ENCODE measurements at places on chromosomes 1 and 21.

- DNase-seq = no peak
These were observed 181.0 kb upstream of the JUN start for GRCh38 chr1:58964880-58965279.

DNA sequence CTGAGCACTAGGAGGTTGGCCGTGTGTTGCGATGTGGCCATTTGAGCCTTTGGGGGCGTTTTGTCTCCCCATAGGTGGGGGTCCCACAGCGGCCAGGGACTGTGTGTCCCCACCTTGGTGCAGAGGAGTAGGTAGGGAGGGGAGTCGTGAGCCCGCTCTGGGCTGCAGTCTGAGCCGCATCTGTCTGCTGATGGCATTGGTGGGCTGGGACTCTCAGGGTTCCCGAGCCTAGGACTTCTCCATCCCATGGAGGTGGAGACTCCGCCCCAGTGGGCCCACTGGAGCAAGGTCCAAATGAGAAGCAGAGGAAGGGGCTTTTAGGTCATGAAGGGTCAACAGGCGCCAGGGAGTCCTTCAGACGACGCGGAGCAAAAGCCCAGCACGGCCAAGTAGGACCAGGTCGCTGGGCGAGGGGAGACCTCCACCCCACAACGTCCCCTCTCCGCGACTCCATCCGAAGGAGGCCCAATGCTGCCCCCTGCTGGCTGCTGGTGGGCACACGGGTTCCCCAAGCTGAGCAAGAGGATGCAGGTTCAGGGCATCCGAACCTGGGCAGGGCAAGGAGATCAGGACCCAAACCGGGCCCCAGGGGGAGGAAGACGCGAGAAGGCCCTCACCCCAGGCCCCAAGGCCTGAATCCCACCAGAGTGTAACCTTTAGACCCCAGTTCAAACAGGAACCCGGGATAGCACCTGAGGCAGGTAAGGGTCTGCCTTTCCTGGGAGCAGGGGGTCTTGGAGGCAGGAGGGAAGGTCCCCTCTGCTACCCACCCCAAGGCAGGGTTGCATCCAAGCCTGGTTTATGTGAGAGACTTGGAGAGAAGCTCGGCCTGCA lies 14.9 kb downstream of the TTC34 start:
- peak; percentile 79 for DNase-seq

DNA sequence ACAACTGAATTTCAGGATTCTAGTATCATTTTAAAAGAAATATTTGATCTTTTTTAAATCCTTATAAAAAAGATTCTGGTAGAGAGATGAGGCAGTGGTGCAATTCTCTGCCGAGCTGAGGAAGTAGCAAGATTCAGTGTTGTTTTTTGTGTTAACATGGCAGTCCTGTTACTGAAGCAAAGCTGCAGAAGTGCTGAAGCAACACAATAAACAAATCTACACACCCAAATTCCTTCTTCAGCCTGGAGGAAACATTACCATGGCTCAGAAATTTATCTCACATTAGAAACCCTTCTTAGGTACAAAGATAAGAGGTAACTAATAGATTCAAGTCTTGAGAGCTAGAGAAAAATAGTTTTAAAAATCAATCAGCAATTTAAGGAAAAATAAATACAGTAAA lies 216.0 kb downstream of the DENND1B start:
- no peak for DNase-seq

DNA sequence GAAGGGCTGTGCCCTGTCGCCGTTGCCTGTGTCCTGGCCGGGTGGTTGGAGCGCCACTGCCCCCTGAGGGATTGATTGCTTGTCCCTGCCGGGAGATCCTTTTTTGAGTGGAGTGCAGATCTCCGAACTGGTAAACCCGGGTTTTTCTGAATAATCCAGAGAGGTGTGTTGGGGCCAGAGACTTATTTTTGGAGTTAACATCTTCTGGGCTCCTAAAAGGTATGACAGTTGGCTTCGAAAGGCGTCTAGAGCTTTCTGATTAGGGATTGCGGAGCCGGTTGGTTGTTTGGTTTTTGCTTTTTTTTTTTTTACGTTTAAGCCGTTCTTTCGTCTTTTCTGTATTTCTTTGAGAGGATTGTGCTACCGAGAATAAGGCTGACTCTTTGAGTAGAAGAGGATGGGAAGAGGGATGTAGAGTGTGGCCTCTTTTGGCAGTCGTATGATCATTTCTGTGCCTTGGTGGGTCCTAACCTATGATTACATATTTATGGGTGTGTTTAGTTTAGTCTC lies 756 bp downstream of the RLF start:
- no peak for DNase-seq

DNA sequence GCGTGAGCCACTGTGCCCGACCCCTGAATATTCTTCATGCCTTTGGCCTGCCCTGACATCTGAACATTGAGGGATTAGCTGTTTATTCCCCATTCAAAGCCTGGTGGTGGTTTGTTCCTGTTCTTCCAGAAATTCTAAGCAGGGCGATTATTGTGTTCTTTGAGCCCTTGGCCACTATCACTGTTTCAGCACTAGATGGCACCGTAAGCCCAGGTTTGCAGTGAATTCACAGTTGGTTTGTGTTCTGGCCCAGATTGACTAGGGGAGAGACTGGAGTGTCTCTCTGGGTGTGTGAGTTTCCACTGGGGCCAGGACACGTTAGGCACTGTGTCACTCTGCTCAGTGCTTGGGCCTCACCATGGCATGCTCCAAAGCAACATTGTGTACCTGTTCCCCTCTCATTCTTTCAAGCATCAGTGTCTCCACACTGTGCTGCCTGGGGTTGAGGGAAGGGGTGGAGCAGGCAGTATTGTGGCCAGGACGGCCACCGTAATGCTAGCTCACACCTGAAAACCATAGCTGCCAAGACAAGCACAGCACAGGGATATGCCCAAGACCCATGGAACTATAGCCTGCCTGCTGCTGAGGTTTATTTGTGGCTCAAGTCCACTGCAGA lies 52.7 kb downstream of the PKN2 start:
- no peak for DNase-seq

DNA sequence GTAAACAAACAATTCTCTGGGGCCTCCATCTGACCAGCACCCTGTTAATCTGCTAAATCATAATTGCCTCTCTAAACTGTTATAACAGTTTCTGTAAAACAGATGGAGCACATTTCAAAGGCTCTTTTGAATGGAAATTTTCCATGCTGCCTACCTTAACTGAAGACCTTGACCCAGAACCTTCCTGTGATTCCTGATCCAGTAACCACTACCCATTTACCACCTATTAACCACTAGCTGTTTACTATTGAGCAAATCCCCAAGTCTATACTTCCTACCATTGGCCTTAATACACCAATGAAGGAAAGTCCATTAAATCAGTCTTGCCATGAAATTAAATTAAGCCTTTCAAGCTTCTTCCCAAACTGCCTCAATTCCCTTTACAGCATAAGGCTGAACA lies 46.3 kb downstream of the RAB3GAP2 start:
- no peak for DNase-seq

DNA sequence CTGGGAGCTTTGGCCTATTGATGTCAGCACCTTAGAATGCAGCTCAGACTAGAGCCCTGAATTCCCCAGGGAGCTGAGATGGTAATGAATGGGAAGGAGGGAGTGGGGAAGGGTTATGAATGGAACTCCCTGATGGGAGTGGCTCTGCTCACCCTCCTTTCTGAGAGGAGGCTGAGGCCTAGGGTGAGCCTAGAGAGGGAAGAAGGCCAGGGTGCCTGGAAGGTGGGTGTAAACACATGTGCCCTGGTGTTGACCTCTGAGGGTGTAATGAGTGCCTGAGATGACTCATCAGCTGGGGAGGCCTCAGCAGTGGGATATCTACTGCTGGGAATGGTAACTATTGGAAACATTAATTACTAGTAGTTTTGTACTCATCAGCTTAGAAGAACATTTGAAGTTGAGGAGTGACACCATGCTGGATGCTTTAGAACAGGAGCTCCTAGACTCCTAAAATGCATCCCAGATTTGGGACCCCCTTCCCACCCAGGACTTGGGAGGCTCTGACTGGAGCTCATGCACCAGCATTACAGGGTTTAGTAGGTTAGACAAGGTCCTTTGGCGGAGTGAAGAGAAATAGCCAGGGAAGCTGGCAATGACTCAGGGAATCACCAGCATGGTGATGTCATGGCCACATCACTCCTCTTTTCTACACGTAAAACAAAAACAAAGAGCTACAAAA lies 16.0 kb upstream of the PIGV start:
- no peak for DNase-seq

- no peak for DNase-seq
These were observed 239.5 kb downstream of the RYR2 start for GRCh38 chr1:237281481-237281880.

DNA sequence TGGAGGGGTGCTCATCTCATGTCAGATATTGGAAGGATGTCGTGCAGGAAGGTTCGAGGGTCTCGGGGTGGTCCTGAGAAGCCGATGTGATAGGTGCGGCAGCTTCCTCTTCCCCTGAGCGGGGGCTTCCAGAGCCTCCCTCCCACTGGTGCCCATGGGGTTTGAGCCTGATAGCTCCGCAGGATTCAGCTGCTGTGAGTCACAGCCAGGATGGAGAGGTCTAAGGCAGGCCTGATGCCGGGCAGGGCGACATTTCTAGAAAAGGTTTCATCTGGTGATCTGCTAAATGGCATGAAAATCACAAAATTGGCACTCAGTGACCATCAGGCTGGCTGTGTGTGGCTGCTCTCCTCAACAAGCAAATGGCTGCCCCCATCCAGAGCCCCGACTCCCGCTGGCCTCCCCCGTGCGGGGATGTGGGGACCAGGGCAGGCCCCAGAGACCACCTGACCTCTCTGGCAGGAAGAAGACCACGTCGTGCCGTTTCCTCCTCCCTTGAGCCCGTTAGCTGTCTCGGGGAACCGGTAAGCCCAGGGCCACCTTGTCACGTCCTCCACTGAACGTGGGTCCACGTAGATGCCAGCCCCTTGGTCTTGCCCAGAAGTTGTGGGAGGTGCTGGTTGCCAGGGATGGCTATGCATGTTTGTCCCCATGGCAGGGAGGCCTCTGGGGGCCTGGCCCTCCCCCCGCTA lies 66.1 kb downstream of the SKI start:
- DNase-seq = no peak

- no peak for DNase-seq
These were observed 18.1 kb downstream of the COL6A1 start for GRCh38 chr21:45999581-46000181.

- peak; percentile 75 for DNase-seq
These were observed at the start of gene ELOVL1 for GRCh38 chr1:43367904-43368645. Gene ELOVL1, minus strand, starts transcription at chr1:43368011. Its CDS starts 2,402 bp downstream, at chr1:43365609.

DNA sequence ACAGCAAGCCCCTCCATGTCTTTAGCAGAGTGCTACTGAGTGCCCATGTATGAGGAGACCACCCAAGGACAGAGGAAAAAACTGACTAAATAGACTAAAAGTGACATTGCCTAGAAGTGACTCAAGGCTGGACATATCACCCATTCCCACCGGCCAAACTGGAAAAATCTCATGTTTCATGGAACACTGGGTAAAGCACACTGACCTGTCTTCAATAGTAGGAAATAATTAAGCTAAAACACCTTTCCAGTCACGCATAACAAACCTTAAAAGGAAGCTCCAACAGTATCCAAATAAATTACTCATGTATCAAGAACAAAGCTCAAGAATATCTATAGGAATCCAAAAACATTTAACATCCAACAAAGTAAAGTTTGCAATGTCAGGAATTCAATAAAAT lies 120.4 kb downstream of the SNX7 start:
- no peak for DNase-seq

- no peak for DNase-seq
These were observed 36.8 kb downstream of the UBE2U start for GRCh38 chr1:64240206-64240605.

DNA sequence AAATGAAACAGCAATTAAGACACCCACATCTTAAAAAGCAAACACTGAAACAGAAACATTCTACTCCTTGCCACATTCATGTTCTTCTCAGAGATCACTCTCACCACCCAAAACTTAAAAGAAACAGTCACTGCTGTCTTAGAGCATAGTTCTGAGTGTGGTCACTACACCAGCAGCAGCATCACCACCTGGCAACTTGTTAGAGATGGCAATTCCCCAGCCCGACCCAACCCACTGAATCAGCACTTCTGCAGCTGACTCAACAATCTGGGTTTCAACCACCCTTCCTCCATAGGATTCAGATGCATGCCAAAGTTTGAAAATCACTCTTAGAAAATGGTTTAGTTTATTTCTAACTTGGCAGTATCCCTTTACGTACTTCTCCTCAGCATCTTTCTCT lies 126.1 kb downstream of the CDC42BPA start:
- DNase-seq = no peak

DNA sequence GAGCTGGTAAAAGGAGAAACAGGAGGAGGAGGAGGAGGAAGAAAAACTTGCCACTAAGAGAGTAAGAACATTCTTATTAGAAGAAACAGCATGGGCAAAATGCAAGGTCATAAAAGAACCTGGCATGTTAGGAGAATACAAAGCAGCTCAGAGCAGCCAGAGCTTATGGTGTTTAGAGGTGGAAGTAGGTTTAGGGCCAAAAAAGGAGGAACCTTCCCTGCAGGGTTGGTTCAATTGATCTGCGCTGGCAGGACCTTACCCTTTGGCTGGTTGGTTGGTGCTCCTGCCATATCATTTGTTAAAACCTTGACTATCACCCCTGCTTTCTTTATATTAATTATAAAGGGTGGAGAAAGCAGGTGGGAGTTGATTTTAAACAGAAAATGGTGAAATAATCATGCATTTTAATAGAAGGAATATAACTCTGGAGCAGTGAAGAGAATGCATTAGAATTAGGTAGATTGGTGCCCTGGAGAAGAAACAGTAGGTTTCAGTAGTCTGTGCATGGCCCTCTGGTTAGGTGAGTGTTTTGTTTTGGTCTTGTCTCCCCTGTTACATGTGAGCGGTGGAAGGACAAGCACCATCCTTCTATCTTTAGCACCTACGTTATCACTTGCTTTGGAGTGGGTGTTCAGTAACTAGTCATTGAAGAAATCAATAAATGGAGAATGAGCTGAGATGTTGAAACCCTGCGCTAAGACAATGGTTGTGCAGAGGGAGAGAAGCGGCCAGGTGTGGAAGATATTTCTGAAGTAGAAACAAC lies 110.4 kb upstream of the NGF start:
- DNase-seq = no peak

- DNase-seq = peak; percentile 63
These were observed 71.8 kb upstream of the ADAM30 start for GRCh38 chr1:119968068-119968492.

DNA sequence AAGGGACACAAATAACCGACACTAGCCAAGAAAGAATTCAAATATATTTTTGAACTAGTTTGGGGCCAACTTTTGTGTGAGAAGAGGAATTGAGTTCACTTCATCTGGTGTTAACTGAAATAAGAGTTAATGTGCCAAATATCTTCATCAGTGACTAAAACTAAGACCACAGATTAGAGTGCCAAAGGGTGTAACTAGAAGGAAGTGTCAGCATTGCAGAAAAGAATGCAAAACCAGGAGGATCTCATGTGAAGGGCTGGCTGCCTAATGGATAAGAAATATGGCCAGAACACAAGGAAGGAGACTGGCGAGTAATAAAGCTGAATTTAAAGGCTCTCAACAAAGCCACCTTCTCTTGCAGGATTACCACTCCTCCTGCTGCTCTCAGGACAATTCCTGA lies 61.8 kb upstream of the LRRC8D start:
- no peak for DNase-seq

GRCh38 chr1:178966312-178966711 lies 59.4 kb upstream of the FAM20B start:
- DNase-seq = no peak

Data from T-helper 9 cell (primary cell).